Activated CD4-positive, alpha-beta T cell treated with anti-CD3 and anti-CD28 coated beads, Interleukin-2, amount 50 U/mL, for 16 hours (primary cell): ENCODE measurements at places on chromosomes 2 and 18.

DNA sequence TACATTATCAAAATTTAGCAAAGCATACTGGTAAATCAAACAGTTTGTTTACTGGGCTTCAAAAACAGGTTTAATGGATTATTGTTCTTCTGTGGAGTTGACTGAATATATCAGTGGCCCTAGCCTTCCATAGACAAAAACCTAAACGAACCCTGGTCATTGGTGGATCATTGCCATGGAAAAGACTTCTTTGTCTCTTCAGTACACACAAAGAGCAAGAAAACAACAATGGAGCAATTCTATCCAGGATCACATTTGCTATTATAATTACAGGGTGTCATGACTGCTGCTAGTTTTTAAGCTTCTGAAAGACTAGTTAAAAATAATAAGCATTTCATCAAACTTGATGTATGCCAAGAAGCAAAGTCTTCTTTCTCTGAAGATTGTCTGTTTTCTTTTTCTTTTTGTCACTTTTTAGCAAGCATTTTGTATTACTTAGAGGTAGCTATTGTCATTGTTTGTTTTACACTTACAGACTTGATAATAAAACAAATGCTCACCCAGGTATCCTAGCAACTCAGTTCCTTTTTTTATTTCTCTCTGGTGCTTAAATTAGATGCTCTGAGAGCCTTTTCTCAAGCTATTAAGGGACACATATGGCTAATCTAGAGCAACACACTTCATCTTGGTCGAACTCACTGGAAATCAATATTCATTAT, 1228.7 kb upstream of the DDX18 start:
- DNase-seq = no peak

DNA sequence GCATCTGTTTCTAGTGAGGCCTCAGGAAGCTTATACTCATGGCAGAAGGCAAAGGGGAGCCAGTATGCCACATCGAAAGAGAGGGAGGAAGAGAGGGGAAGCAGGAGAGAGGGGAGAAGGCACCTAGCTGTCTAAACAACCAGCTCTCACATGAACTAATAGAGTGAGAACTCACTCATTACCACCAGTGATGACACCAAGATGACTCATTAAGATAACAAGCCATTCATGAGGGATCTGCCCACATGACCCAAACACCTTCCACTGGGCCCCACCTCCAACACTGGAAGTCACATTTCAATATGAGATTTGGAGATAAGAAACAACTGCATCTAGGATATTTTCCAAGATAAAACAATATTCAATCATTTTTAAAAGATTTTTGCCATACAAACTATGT, 753.9 kb upstream of the ZEB2 start:
- DNase-seq = peak; percentile 3

GRCh38 chr18:55247032-55247431, 287.8 kb upstream of the CCDC68 start:
- DNase-seq = no peak

DNA sequence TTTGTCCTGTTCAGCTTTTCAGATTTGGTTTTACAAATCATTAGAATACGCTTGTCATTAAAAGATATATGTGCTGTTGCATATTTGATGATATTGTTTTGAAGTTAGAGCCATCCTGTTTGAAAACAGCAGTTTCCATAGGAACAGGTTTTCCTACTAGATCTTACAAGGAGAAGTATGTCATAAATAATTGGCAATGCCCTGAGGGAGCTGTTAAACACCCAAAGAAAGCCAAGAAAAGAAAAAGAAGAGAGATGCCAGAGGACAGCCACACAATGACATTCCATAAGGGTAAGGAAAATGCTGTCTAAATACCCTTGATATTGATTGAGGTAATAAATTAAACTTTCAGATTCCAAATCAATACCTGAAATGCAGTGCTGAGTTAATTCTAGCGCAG, 392.2 kb upstream of the CRIM1 start:
- DNase-seq = no peak

GRCh38 chr2:199684832-199685231, 166.2 kb downstream of the FTCDNL1 start:
- no peak for DNase-seq

DNA sequence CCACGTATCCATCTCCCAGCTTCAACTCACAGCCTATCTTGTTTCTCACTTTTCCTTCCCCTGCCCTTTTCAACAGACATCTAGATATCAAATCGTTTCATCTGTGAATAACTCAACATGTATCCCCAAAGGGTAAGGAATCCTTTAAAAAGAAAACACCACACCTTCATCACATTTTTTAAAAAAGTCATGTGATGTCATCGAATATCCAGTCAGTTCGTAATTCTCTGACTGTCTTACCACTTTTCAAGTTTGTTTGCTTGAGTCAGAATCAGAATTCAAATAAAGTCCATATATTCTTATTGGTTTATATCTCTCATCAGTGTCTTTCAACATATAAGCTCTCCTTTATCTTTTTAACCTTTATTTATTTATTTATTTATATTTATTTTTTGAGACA, 5.4 kb upstream of the LONRF2 start:
- no peak for DNase-seq

DNA sequence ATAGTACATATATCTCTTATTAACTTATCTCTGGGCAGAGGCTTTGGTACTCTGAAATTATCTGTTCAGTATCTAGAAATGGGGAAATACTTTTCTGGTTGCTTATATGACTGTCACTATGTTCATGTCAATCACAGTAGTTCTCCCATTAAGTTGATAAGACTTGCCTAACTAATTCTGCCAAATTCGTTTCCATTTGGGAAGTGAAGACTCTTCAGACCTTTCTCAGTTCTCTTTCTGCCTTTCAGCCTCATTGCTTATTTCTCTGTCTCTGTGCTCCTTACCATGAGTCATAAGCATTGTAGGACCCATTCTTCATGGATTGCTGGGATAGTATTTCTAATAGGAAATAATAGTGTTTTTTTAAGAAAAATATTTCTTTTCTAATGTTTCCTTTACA, 113.5 kb downstream of the PHLPP1 start:
- no peak for DNase-seq

DNA sequence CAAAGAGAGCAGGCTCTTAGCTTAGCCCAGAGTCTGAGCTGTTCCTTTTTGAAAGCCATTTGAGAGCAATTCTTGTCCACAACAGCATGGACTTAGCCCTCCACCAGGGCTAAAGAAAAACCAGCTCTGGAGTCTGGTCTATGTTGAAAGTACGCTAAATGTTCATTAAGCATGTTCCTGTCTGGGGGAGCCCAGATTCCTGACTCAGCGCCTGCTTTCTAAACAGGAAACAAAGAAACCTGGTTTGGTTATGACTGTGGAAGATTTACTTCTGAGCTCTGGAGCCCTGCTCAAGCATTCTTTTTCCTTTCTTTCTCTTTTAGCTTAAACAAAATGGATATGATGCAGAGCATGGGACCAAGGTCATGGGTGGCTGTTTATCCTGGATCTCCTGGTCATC, 279.8 kb downstream of the RBM43 start:
- peak; percentile 12 for DNase-seq

DNA sequence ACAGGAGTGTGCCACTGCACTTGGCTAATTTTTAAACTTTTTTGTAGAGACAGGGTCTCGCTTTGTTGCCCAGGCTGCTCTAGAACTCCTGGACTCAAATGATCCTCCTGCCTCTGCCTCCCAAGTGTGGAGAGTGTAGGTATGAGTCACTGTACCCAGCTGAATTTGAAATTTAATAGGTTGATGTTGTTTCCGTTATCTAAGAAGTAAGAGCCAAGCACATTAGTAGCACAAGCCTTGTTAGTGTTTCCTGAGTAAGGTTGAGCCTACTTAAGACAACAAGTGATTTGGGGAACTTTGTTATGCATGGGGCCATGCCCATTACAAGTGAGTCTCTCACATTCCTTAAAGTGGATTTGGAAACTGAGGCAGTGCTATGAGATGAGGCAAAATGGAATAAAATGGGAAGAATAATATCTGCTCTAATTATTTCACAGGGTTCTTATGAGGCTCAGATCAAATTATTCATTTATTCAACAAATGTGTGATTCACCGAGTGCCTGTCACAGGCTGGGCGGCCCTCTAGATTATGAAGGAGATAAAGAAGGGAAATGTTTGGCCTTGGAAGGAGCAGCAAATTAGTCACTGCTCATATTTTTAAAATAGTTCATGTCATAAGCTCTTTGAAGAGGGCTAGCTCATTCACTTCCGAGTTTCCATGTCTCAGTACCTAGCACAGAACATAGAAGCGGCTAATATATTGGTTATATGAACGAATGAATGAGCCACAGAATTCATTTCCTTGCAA, 217.2 kb downstream of the LDLRAD4 start:
- no peak for DNase-seq

- no peak for DNase-seq
Measured at GRCh38 chr2:55934337-55934736, 10.8 kb upstream of the EFEMP1 start.

DNA sequence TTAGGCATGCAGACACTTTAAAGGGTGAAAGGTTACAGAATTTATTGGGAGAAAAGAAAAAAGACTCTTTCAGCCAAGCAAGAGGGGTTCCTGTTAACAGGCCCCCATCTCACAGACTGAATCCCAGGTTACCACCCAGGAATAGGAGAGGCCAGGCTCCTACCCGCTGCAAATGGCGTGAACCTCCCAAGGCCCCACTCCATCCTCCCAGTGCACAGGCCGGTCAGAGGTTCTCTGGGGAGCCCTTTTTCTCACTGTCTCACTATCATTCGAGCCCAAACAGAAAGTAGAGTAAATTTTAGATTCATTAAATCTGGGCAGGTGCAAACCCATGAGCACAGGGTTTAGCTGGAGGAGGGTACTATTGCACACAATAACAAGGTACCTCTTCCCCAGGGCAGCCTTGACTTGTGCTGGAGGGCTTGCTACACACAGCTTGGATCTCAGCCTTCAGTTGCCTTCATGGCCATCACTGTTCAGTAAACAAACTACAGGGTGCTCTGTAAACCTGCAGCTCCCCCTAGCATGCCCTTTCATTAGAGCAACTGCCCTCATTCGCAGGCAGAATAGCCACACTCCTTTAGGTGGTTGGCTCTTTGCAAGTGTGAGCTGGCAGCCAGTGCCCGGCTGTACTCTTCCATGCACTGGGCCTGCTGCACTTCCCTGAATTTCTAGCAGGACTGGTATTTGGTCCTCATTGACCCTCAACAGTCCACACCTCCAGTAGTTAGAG, 7.3 kb upstream of the PLEK start:
- DNase-seq = no peak

GRCh38 chr2:902584-902983, 48.1 kb upstream of the SNTG2 start:
- no peak for DNase-seq

DNA sequence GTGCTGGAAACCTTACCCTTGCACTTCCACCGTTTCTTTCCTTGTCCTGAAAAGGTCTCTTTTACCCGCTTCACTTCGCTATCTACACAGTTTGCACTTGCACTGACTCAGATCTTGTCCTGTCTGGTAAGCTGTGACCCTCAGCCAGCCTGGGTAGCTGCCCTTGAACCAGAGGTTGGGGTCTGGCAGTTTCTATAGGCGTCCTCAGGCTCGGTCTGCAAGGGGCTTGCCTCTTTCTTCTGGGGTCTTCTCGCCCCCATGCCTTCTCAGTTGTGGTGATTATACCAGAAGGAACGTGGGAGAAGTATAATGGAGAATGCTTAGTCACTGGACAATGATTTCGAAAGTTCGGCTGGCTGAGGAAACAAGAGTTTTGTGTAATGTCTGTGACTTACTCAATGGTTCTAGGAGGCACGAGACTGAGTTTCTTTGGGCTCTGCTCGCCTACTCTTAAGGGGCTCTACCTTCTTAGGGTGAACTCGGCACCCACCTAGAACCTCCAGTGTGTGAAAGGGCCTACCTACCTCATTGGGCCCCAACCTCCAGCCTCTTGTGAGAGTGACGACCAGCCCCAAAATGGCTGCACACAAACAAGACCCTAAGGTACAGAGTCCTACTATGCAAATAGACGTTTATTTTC, 6.9 kb upstream of the STAT1 start:
- peak; percentile 75 for DNase-seq

DNA sequence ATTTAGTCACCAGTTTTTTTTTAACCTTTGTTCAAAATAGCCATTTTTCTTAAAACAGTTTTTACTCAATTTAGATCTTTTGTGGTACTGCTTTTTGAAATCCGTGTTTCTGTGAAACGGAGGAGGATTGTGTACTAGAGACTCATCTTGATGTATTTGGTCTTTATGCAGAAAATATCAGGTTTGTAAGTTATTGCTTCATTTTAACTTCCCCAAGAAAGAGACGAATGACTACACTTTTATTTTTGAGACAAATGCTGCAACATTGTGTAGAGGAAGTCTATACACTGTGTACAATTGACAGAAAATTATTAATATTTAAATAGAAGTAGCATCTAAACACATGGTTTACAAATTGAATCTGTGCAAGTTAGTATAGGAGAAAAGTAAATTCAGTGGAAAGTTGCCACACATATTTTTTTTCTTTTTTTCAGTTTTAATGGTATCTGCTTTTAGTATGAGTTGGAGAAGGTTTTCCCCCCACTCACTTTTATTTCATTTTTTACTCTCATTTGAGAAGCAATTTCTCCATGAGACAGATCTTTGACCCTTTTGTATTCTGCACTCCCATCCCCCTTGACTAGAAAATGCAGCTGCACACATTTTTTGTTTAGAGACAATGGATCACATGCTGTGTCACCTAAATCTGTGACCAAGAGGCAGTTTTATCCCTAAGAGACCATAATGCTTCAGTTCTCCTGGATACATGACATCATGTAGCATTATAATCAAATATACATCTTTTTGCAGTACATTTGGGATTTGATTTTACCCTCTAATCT, 200.8 kb upstream of the STON1 start:
- no peak for DNase-seq

DNA sequence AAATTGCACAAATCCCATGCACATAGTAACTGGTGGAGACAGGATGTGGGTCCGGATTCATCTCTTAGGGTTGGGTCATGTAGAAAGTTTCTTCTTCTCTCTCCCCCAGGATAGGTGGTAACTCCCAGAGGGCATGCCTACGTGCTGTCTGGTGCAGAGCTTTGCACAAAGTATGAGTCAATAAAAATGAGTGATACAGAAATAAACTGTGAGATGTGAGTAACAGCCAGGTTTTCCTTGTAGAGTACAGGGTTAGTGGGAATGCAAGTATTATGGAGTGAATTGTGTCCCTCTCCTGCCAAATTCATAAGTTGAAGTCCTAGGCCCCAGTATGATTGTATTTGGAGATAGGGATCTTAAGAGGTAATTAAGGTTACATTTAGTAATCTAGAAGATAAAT, 289.4 kb downstream of the ALK start:
- DNase-seq = no peak

GRCh38 chr2:172056293-172056692, 29.0 kb upstream of the DLX1 start:
- DNase-seq = no peak

- no peak for DNase-seq
Measured at GRCh38 chr2:187188783-187189631, 259.0 kb downstream of the CALCRL start.

GRCh38 chr2:225452677-225453076, 53.2 kb downstream of the NYAP2 start:
- DNase-seq = no peak

GRCh38 chr2:1588978-1589621, 155.2 kb downstream of the PXDN start:
- no peak for DNase-seq

DNA sequence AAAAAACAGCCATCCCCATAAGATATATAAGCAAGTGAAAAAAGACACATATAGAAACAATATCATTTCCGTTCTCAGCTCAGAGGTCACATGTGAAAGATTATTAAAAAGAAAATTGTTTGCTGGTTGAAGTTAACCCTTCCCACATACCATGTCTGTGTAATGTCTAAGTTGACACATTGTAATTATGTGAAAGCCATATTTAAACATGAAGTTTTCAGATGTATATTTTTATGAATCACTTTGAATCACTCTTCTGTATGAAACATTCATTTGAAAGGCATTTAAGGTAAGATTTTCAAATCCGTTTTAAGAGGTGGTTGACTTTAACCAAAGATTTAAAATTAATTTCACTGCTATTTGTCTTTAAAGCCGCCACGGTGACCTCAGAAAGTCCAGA, 441.9 kb downstream of the RND3 start:
- DNase-seq = no peak
